ENCODE measurements at places on chromosomes 11 and 22.

- DNase-seq = no peak
Observed at GRCh38 chr11:38721586-38722315, 2123.7 kb upstream of the RAG2 start.

DNA sequence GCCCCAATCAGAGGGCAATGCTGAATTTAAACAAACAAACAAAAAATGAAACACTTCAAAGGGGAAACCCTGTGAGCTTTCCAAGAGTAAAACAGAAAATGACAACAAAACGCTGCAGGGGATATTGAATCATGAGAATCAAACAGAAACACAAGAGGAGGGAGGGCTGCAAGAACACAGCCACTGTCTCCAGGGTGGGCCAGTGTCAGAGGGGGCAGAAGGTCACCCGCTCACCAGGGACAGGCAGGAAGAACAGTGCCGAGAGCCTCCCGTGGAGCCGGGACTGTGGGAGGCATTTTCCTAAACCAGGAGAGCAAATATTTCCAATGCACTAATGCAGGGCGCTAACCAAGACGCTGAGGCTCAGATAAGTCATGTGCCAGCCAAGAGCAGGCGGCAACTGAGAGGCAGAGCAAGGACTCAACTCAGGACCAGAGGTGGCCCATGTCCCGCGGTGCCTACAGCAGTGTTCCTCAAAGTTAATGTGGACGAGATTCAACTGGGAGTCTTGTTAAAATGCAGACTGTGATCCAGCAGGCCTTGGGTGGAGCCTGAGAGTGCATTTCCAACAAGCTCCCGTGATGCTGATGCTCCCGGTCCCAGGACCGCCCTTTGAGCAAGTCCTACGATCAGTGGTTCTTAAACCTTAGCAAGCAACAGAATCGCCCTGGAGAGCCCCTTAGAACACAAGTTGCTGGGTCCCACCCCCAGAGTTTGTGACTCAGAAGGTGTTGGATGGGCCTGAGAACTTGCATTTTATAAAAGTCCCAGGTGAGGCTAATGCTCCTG is 197.2 kb downstream of the TENM4 start:
- DNase-seq = no peak

DNA sequence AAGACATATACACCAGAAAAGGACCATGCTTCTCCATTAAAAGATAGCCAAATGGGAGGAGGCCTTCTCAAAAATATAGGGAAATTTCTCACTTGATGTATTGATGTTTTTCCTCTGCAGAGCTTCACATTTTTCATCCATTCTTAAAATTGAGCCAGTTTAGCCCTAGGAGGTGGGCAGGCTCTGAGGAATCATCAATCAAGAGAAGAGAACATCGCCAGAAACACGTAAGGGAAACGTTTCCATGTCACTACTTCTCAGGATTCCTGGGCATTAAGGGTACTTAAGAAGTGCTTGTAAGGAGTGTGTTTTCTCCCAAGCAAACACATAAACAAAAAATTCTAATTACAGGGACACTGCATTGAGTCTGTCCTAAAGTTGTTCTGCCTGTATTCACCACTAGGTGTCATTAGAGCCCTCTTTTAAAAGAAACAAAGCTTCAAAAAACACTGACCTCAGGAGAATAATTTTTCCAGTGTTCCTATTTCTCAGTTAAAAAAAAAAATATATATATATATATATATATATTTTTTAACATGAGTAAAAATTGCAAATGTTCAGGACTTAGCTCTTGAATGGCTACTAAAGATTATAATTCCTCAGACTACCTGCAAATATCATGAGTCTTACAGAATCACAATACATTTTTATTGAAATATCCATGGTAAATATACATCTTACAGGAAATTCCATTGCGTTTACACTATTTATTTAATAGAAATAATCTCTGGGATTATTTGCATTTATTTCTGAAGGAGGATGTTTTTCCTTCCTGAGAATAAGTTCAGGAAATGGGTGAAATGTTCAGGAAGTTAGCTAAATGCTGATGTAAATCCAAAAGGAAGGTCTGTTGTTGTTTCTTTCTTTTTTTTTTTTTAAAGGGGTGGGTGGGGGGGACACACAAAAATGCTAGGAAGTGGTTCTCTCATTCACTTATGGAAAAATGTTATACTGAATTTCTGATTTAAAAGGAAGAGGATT is 16.0 kb downstream of the FZD4 start:
- DNase-seq = peak; percentile 43

DNA sequence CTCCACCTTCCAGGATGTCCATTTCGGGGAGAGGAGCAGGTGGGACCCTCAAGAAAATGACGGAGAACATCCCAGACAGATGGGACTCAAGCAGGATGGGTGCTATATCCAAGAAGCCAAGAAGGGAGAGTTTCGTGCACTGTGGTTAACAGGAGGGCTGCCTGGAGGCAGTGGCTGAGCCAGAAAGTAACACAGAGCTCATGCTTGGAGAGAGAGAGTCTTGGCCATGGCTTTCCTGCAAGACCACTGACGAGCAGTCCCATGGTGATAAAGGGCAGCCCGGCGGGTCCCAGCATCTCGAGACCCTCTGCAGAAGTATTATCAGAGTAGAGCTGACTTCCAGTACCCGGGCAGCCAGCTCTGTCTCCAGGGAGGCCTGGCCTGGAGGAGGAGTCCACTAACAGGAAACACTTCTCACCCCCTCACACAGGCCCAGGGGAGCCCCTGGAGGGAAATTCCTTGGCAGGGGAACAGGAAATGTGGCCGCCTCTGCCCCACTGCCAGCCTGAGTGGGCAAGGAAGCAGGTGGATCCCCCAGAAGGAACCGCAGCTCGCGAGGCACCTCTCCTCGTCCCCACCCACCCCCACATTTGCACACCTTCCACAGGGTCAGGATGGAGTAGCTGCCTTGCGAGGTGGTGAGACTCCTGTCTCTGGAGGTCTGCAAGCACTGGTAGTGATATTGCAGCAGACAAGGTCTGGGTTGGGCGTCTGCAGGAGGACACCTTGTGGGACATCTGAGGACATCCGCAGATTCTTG is 32.2 kb downstream of the CYTH4 start:
- DNase-seq = no peak

Data from fibroblast of gingiva (primary cell).